Activated CD8-positive, alpha-beta T cell treated with anti-CD3 and anti-CD28 coated beads for 36 hours (primary cell): ENCODE measurements at places on chromosomes 3 and 15.

DNA sequence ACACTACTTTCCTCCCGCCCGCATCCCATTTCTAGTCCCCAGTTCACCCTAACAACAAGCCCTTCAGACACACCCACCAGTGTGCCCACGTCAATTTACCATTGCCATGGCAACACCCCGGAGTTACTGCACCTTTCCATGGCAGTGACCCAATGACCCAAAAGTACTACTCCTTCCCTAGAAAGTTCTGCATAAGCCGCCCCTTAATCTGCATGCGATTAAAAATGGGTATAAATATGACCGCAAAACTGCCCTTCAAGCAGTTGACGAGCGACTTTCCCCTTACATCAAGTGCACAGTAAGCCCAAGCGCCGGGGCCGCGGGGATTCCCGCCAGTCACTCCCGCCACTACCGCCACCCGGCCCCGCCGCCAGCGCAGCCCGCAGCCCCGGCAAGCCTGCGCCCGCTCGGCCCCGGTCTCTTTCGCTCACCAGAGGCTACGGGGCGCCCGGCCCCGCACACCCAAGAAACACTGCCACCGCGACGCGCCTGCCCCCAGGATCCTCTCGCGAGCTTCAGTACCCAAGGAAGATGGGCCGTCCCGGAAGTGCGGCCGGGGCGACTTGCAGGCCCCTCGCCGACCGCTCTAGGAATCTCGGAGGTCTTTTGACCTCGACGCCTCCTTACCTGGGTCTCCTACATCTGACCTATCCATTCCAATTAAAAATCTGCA lies 27.2 kb upstream of the ZNF502 start:
- peak overlapping the region; percentile 73 for H3K27ac ChIP-seq
- peaks cover 42% of the 10 kb centered on the region for H3K36me3 ChIP-seq
- DNase-seq = peak; percentile 86
- H3K27me3 ChIP-seq = peaks cover 13% of the 10 kb centered on the region
- H3K4me3 ChIP-seq = peak overlapping the region; percentile 76
- H3K4me1 ChIP-seq = peaks cover 12% of the 10 kb centered on the region

DNA sequence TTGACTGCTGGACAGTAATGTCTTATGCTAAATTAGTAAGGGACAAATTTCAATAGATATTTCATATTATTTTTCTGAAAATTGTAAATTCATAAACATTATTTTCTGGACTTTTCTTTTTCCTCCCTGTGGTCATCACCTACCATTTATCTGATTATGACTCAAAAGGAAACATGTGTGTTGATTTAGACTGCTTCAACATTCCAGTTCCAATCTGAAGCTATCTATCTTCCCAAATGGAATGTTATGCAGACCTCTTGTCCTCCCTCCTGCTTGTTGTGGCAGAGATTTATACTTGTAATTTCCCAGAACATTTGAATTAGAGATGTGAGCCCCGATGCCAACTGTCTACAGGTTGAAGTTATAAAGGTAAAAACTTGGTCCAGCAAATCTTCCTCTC lies 803.4 kb downstream of the TUSC7 start:
- no peaks in the 10 kb centered on the region for H3K36me3 ChIP-seq
- no peak for DNase-seq
- no peaks in the 10 kb centered on the region for H3K4me1 ChIP-seq
- H3K4me3 ChIP-seq = no peak overlapping the region
- H3K27me3 ChIP-seq = no peaks in the 10 kb centered on the region
- no peak overlapping the region for H3K27ac ChIP-seq

- H3K36me3 ChIP-seq = no peaks in the 10 kb centered on the region
- peaks cover 46% of the 10 kb centered on the region for H3K4me1 ChIP-seq
- H3K4me3 ChIP-seq = no peak overlapping the region
Measured at GRCh38 chr3:112982710-112983109, 7.8 kb upstream of the CD200R1 start.

GRCh38 chr3:144189044-144189443 lies 217.4 kb downstream of the DIPK2A start:
- no peaks in the 10 kb centered on the region for H3K36me3 ChIP-seq
- H3K4me3 ChIP-seq = no peak overlapping the region
- H3K27ac ChIP-seq = no peak overlapping the region
- no peaks in the 10 kb centered on the region for H3K27me3 ChIP-seq
- DNase-seq = no peak

DNA sequence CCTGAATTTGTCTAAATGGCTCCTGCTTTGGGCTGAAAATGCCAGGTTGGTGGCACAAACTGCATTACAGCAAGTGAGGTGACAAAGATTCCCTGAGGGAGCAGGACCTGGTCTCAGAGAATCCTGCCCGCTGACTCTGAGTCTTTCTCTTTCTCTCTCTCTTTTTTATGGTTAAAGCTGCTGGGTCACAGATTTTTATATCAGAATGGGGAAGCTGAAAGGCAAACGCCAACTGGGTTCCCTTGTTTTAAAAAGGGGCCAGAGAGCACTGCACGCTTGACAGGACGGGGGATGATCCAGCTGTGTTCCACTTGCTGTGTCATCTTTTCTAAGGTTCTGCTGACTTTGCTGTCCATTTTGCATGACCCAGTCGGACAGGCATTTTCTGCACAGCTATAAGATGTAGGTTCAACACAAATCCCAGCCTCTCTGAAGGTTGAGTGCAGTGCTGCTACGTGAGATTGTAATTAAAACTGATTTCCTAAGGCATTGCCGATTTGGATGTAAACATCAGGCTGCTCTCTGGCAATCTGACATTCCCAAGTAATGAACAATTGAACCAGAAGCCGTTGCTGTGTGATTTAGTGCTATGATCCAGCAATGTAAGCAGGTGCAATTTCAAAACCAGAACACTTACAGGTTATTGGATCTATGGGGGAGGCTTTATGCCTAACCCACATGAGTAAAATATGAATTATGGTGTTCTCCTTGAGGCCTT lies 25.8 kb downstream of the ARHGEF3 start:
- H3K4me1 ChIP-seq = peaks cover 87% of the 10 kb centered on the region
- H3K4me3 ChIP-seq = peak overlapping the region; percentile 22
- H3K27me3 ChIP-seq = no peaks in the 10 kb centered on the region
- no peak for DNase-seq
- peaks cover 63% of the 10 kb centered on the region for H3K36me3 ChIP-seq
- H3K27ac ChIP-seq = peak overlapping the region; percentile 79
